ENCODE measurements at places on chromosomes 4 and X.

DNA sequence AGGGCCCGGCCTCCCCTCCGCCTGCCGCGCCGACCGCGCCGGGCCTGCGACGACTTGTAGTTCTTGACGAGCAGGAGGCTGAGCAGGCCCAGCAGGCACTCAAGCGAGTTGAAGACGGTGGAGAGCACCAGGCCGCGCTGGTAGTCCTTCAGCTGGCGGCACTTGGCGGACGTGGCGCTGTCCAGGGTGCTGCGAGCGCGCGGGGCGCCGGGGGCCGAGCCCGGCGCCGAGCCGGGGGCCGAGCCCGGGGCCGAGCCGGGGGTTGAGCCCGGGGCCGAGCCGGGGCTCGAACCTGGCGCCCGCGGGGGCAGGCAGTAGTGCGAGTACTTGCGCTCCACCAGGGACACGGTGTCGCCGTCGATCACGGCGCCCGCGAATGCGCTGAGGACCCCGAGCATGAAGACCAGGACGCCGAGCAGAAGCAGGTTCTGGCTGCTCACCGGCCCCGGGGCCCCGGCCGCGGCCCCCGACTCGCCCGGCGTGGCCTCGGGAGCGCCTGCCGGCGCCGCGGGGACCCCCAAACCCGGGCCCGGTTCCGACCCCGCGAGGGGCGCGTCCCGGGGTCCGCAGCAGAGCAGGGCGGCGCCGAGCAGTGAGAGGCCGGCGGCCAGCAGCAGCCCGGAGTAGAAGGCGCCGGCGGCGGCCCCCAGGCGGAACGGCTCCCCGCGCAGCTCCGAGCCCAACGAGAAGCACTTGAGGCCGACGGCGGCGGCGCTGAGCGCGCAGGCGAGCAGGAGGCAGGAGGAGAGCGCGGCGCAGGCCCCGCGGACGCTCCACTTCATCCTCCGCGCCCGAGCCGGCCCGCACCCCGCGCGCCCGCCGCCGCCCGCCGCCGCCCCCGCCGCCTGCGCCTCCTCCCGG, 584 bp downstream of the TMEM271 start:
- DNase-seq: no peak

GRCh38 chrX:2395261-2395992, 105.3 kb downstream of the DHRSX start:
- DNase-seq: no peak

- DNase-seq: no peak
These were observed 25.1 kb upstream of the JAKMIP1 start for GRCh38 chr4:6225469-6225868.

GRCh38 chr4:19187096-19187495, 1064.6 kb upstream of the SLIT2 start:
- DNase-seq: no peak

DNA sequence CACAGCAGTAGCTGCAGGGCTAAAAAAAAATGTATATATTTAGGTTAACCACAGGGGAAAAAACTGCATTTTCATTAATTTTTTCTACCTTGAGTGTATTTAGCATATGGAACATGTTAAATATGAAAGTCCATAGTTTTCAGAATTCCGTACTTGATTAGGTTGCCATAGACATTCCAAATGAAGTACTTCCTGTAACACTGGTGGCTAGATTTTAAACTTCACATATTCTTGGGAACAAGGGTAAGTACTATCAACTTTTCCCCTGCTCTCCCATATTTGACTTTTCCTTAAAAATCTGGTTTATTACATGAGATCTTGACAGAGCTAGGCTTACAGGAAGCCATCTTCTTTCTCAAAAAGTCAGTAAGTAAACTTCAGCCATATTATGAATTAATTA, 9.8 kb downstream of the SLC7A11 start:
- DNase-seq: no peak

GRCh38 chr4:58261526-58261925, 1151.3 kb upstream of the IGFBP7 start:
- DNase-seq: no peak

- no peak for DNase-seq
These were observed 273.0 kb downstream of the SLC7A11 start for GRCh38 chr4:137968956-137969678.

DNA sequence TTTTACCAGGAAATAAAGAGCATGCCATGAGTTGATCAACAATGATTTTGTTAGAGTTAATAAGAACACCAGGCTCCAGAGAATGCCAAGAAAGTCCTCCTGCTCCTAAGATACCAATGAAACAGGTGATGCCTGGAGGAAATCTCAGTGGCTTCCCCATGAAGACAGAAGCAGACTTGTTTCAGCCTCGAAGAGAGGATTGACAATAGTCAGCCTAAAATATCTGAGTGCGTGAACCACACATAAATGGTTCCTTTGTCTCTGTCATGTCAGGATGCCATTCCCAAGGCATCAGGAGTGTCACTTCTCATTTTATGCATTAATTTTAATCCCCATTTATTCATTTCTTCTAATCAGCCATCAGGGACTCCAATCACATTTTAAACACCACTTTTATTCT, 69.6 kb downstream of the PHOX2B start:
- DNase-seq: no peak

- no peak for DNase-seq
These were observed 647.5 kb upstream of the TENM3 start for GRCh38 chr4:181595716-181596115.

DNA sequence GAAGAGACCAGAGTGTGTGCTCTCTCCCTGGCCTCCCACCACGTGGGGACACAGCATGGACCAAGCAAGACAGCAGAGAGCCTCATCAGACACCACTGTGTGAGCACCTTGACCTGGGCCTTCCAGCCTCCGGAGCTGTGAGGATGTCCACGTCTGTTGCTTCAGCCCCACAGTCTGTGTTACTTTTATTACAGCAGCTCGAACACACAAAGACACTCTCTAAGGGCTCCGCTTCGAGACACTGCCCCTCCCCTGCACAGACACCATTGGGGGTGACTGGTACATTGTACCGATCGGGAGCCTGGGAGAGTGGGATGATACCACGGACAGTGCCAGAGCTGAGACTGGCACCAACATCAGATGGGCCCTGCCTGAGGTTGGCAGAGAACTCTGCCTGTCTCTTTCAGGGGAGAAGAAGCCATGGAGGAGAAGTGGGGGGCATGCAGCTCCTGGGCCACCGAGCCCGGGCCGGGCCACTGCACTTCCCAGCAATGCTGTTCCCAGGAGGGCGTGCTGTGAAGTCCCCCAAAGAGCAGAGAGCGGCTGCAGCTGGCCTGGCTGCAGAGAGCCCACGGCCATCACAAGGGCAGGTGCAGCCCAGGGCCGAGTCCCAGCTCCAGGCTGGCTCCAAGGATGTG, 48.1 kb upstream of the HMX1 start:
- DNase-seq: no peak

- no peak for DNase-seq
These were observed 140.9 kb downstream of the PAPSS1 start for GRCh38 chr4:107579099-107579498.

DNA sequence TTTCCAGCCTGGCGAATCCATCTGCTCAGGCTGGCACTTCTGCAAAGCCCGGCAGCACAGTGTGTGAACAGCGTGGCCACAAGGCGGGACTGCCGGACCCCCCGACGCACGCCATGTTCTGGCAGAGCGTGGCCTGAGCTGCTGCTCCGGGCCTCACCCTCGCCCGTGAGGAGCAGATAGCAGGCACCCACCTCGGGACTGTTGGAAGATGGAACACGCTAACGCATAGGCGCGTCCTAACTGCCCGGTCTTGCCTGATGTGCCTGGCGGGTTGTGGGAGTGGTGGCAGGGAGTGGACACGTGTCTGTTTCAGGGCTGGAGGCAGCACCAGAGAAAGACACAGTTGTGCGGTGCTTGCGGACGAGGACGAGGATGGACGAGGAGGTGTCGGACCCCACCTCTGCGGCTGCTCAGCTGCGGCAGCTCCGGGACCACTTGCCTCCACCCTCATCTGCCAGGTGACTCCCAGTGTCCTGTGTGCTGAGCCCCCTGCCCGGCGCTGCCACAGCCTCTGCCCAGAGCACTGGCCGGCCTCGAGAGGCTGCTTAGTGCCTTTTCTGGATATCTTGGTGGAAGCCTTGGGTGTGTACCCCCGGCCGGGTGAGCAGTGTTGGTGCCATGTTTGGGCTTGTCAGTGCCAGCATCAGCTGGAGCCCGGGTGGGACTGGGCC, 28.2 kb downstream of the UVSSA start:
- no peak for DNase-seq

- DNase-seq: no peak
These were observed 4.5 kb upstream of the TNIP3 start for GRCh38 chr4:121168446-121169281.

DNA sequence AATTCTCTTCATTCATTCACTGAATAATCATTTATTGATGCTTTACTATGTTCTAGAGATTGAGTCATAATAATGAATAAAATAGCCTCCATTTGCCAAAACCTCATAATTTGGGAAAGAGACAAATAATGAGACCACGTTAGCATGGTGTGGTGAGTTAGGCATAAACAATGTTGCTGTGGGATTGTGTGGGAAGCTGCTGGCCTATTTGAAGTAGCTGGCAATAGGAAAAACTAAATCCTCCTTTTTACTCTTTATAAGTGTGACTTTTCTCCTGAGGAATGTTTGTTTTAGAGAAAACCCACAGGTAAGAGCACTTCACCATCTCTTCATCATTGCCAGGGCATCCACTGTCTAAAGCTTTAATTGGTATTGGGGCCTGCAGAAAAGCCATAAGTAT, 95.3 kb downstream of the AREG start:
- DNase-seq: no peak

- no peak for DNase-seq
These were observed 166.4 kb upstream of the SFRP2 start for GRCh38 chr4:153955327-153955726.

GRCh38 chr4:80115368-80116181, 42.5 kb upstream of the ANTXR2 start:
- DNase-seq: no peak
